Non-pigmented ciliary epithelial cell (primary cell): ENCODE measurements at places on chromosomes 2 and 18.
A peak's percentile ranks its signal among the peaks of the same experiment; 100 is the strongest.

DNA sequence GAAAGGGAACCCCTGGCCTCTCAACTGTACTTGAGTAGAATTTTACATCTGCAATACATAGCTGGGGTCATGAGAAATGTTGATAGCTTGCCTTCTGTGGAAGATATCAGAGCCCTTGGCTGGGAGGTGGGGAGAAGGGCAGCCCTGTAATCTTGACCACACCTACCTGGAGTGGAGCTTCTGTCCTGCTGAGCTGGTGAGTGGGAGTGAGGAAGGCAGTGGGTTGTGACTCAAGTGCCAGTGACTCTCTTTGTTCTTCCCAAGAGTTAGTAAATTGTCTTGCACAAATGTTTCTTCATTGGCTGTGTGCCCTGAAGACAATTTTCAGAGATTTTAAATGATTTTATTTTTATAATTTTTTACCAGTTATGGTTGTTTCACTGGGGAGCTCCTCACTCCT, 277.3 kb downstream of the MBD5 start:
- no peak for DNase-seq

DNA sequence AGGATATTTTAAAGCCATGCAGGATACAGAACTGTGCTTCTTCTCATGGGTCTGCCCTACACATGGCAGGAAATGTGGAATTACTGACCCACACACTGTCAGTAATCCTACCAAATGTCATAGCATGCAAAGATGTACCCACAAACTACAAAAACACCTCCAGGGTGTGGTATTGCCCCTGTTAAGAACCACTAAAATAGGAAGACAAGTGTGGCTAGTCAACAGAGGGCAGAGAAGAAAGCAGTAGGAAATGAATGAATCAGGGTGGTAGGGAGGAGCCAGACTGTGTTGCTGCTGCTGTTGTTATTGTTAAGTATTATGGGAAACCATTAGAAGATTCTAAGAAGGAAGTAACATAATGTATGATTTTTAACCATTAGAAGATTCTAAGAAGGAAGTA, 556.7 kb upstream of the ACVR2A start:
- DNase-seq: no peak

DNA sequence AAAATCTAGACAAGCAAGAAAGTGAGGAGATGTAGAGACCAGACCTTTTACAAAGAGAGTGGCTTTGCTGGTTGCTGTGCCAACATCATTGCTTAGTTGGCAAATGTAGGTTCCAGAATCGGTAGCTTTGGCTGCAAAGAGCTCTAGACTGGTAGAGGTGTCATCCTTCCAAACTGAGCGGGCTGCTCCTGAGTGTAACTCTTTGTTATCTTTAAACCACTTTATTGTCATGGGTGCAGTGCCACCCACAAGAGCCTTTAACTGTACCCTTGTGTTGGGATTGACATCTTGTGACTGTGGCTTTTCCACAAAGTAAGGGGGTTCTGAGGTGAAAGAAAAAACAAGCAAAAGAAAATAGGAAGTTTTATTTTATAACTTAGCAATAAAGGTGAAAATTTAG, 77.2 kb downstream of the TTN start:
- no peak for DNase-seq

GRCh38 chr2:191666732-191667131, 11.2 kb upstream of the NABP1 start:
- no peak for DNase-seq

DNA sequence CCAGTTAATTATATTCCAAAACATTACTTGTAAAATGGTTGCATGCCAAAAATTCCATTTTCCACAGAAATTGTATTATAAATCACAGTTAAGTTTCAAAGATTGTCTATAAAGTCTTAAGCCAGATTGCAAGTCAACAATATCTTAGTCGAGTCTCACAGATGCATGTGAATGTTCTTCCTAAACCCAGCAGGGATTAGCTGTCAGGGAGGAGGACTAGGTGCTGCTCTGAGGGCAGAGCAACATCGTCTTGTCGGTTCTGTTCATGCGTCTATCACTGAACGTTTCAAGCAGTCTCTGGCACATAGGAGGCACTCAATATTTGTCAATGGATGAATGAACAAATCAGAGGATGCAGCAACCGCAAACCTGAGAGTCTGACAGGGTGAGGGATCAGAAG, 27.0 kb downstream of the EPB41L3 start:
- no peak for DNase-seq

GRCh38 chr2:38617301-38617700, 14.6 kb upstream of the HNRNPLL start:
- no peak for DNase-seq

DNA sequence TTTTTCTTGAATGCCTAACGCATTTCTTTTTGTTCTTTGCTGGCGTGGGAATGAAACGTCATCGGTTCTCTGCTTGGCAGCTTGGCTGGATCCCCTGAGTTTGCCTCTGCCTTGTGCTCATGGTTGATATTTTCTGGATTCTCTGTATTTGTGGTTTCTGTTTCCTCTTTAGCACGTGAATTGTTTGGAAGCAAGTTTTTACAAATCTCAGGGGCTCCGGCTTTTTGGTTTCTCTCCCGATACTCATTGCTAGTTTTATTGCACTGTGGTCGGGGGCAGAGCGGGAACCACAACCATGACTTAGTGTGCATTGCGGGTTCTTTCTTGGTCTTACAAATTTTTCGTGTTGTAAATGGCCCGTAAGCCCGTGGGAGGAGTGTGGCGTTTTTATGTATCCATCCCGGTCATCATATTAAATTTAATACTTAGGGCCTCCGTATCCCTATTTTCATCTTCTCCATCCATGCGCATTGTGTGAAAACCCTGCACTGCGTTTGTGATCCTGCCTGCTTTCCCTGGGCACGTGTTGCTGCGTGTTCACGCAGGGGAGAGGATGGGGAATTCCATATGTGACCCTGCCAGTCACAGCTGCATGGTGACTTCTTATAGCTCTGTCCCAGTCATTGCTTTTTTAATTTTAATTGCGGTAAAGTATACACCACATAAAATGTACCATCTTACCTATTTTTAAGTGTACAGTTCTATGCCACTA, 9.4 kb downstream of the RAMP1 start:
- DNase-seq: no peak

GRCh38 chr2:107197594-107198294, 311.8 kb upstream of the ST6GAL2 start:
- DNase-seq: no peak

DNA sequence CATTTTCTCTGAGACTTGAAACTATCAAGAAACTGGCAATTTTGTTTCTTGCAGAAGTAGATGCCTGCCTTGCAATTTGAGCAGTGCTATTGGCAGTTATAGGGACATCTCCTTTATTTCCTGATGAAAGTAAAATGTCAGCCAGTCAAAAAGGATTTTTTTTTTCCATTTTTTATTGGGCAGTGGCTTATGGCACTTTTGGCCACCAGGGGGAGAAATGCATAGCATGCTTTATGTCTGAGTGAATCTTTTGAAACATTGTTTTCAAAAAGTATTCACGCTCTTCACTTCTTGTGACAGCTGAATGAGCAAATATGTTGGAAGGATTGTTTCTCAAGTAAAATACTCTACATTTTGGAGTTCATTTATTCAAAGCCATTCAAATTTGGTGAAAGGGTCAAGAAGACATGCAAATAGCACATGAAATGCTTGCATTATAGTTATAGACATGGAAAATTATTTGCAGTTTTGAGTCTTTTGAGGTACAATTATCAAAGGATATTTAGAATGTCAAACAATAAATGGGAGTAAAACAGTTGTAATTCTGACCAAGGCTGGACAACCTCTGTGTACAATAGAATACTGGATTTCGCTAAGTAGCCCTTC, 491.0 kb downstream of the CDH2 start:
- peak; percentile 14 for DNase-seq

- no peak for DNase-seq
Observed at GRCh38 chr2:129262934-129263333, 716.5 kb upstream of the RAB6C start.

DNA sequence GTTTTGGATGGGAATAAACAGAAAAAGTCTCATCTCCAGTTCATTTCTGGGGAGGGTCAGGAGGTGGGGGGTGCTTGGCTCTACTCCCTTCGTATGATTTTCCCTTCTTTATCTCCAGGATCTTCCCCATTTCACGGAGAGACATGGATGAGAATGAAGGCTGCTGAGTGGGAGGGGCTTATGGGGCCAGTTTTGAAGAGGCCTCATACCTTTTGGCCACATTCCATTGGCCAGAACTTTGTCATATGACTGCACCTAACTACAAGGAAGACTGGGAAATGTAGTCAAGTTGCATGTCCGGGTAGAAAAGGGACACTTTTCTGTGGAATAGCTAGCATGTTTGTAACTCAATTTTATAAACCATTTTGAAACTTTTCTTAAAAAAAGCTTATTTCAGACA, 117.6 kb downstream of the NEDD4L start:
- no peak for DNase-seq

- DNase-seq: no peak
Observed at GRCh38 chr2:194870974-194871535, 786.0 kb upstream of the SLC39A10 start.

DNA sequence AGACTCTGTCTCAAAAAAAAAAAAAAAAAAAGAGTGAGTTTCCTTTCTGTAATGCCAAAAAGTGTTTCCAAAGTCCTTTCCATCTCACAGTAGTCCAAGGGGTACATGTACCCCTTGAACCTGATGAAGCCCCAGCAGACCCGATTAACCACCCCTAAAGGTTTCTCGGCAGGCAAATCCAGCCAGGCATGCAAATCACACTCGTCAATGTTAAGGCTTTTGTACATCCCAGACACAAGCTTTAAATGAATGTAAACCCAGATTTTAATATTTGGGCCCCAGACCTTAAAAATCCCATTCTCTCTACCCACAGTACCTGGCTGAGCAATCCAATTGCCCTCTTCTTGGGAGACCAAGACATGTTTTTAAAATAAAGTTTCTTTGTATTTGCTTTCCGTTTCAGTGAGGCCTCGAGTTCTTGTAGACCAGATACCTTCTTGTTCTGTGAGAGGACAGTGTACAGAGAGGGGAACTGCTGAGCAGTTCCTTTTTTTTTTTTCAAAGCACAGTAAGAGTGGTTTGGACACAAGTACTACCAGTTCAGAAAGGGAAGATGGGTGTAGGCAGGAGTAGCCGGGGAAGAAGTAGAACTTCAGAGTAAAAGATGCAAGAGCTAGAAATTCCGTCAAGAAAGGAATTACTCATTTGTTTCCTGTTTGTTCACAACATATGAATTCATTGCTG, at the start of gene NLRC4:
Gene NLRC4 (minus strand): TSS at position 465 of the 684 bp plus-strand sequence. CDS start 8,111 bp downstream, outside the sequence.
- no peak for DNase-seq

DNA sequence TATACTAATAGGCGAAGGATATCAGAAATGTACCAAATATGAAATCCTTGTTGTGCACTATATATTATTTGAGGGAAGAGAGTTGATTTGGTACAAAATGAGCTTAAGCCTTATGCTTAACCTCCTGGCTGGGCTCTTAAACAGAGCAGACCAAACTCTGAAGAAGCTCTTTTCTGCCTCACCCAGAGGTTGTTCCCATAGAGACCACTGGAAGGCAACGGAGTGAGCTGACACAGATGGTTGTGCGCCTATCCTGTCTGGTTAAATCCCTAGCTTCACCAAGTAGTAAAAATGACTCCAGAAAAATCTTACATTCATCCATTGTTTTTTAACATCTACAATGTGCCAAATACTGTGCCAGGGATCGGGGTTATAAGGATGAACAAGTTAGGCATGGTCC, 55.9 kb upstream of the NOL4 start:
- no peak for DNase-seq

- DNase-seq: no peak
Observed at GRCh38 chr2:230919681-230920080, 5.4 kb downstream of the GPR55 start.

DNA sequence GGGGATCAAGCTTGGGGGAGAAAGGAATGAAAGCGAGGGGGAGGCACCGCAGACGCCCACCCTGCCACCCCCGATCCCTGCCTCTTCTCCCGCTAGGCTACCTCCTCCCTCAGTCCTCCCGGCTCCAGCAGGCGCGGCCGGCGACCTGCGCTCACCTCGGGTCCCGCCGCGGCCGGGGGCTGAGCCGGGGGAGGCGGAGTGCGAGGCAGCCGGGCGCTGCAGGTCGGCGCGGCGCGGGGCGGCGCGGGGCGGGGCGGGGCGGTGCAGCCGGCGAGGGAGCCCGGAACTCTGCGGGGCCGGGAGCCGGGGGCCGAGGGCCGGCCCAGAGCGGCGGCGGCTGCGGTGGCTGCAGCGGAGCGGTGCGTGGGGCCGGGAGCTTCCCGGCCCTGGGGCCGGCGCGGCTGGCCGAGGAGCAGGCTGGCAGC, 477 bp downstream of the ACVR1 start:
- DNase-seq: no peak

- no peak for DNase-seq
Observed at GRCh38 chr2:99481941-99482340, 7.9 kb downstream of the REV1 start.

DNA sequence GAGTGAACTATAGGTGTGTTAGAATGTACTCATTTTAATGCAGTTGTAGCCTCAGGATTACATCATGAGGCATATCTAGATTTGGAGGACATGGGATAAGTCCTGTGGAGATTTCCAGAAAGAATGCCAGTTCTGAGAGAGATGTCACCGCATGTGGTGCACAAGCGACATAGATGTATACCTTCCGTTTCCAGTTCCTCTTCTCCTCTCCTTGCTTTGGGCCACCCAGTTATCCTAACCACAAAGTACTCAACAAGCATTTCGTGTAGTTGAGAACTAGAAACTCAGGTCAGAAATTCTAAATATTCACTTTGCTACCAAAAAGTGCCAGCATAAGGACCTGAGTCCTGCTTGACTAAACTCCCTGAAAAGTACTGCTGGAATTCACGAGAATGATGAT, 66.5 kb downstream of the KCTD18 start:
- DNase-seq: no peak

GRCh38 chr18:28689588-28689987, 512.7 kb upstream of the CDH2 start:
- no peak for DNase-seq

GRCh38 chr2:180203972-180204371, 196.9 kb upstream of the CWC22 start:
- DNase-seq: peak; percentile 65

- no peak for DNase-seq
Observed at GRCh38 chr18:5585653-5586052, 41.9 kb upstream of the EPB41L3 start.

DNA sequence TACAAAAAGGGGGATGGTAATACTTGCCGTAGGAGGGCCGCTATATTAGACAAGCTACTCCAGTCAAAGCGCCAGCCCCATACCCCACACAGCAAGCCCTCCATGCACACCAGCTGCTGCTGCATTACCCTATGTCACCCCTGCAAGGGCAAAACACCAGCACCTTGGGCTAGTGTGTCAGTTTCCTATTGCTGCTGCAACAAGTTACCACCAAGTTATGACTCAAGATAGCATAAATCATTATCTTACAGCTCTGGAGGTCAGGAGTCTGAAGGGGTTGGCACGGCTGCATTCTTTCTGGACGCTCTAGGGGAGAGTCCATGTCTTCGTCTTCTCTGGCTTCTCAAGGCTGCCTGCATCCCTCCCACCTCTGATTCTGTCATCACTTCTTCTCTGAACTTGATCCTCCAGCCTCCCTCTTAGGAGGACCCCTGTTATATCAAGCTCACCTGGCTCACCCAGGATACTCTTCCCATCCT, 88.6 kb upstream of the ACAA2 start:
- DNase-seq: no peak
